ENCODE measurements at places on chromosomes 2 and 18.

DNA sequence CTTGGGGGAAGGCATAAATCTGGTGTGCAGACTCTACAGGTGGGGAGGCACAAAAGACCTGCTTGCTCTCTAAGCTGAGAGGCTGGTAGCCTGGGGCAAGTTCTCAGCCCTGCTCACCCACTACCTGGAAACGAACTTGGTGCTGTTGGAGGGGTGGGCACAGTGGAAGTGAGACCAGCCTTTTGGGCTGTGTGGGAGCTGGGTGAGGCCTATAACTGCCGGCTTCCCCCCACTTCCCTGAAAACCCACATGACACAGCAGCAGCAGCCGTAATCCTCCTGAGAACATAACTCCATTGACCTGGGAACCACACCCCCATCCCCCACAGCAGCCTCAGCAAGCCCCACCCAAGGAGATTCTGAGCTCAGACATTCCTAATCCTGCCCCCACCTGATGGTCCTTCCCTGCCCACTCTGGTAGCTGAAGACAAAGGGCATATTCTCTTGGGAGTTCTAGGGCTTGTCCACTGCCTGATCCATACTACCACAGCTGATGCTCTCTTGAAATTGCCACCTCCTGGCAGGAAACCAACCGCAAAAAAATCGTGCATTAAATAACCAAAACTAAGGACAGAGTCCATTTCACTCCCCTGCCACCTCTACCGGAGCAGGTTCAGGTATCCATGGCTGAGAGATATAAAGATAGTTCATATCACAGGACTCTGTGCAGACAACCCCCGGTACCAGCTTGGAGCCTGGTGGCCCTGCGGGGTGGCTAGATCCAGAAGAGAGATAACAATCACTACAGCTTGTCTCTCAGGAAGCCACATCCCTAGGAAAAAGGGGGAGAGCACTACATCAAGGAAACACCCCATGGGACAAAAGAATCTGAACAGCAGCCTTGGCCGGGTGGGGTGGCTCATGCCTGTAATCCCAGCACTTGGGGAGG, 178.1 kb downstream of the NDUFA10 start:
- DNase-seq, result no peak

- no peak for DNase-seq
Observed at GRCh38 chr2:85257359-85257969, 70.3 kb downstream of the TGOLN2 start.

GRCh38 chr18:421247-422155, 79.0 kb downstream of the COLEC12 start:
- DNase-seq, result no peak

- no peak for DNase-seq
Observed at GRCh38 chr2:103669531-103669930, 907.7 kb downstream of the TMEM182 start.

DNA sequence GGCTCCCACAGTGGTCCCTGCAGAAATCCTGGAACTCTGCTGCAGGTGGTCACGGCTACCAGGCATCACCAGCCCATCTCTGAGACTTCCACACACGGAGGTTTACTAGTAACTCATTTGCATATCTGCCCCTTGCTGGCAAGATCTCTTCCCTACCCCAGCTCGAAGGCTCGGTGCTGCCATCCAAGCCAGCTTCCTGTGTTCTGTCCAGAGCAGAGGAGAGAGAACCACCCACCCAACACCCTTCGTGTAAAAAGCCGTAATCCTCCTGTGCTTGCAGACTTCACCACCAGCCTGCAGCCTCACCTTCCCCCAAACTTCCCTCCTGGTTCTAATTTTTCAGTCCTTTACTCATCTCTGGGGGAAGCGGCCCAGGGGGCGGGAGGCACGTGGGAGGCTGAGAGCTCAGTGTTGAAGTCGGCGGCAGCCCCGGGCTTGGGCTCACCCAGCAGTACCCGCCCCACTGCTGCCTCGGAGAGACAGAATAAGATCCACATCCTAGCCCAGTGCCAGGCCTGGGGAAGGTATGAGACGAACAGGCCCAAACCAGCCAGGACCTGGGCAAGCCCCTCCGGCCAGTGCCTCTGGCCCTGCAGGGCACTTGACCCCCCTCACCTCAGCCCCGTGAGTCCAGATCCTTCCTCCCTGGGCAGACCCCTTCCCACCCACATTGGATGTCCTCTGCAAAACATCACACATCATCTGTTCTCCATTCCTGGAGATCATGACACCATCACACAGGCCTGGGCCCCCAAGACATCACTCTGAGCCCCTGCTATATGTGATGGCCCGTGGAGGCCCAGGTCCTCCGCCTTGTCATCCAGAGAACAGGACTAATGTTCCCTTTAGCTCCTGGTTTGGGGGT, 145.8 kb upstream of the ID2 start:
- DNase-seq, result no peak

DNA sequence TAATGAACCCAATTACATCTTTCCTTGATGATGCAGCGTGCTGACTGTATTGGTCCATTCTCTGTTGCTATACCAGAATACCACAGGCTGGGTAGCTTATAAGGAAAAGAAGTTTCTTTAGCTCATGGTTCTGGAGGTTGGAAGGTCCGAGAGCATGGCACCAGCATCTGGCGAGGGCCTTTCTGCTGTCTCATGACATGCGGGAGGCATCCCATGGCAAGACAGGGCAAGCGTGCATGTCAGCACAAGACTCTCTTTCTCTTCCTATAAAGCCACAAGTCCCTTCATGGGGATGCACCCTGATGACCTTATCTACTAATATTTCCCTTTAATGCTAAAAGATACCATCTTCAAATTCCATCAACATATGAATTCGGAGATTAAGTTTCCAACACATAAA, 122.8 kb upstream of the FHL2 start:
- DNase-seq, result no peak

DNA sequence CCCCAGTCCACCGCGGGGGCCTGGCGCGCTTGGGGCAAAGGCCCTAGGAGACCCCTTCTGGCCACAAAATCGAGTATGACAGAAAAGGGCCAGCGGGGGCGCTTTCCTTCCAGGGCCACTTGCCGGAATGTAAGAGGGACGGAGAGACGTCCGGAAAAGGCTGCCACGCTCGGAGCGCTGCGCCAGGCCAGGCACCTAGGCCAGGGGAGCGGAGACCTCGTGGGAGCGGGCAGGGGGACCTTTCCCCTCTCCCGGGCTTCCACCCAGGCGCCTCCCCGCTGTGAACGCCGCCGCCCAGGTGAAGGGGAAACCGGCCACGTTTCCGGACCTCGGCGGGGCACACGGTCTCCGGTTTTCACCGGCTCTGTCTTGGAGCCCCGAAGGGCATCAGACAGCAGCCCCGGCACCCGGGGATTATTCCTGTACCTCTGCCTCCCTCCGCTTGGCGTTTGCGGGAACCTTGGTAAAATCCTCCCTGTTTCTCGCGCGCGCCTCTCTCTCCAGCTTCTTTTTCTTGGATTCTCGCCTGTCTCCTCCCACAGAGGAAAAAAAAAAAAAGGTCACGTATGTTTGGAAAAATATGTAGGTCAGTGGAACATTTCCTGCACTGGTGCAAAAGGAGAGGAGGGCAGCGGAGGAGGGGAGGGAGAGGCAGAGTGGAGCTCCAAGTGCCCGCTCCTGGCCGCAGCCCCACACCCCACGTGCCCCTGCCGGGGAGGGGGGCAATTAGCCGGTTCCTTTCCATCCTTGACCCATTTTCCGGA, 1.2 kb upstream of the NPAS2 start:
- DNase-seq, result peak; percentile 80

- no peak for DNase-seq
Observed at GRCh38 chr2:239025951-239026461, 178.1 kb downstream of the TWIST2 start.

- DNase-seq, result no peak
Observed at GRCh38 chr18:59906203-59906602, 6.4 kb downstream of the PMAIP1 start.

DNA sequence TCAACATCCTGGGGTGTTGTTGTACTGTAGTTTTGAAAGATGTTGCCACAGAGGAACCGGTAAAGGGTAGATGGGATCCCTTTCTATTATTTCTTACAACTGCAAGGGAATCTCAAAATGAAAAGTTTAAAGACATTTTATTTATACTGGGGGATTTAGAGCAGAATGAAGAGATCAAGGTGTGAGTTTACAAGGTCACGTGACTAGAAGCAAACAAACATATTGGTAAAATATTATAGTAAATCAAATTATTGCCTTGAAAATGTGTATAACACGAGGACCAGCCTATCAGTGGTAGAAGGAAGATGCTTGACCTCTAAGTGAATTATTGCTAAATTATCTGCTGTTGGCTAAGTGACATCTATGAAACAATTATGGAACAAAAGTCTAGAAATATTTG, 97.2 kb downstream of the SMIM21 start:
- DNase-seq, result no peak

- no peak for DNase-seq
Observed at GRCh38 chr2:80361904-80362303, 57.4 kb upstream of the LRRTM1 start.

DNA sequence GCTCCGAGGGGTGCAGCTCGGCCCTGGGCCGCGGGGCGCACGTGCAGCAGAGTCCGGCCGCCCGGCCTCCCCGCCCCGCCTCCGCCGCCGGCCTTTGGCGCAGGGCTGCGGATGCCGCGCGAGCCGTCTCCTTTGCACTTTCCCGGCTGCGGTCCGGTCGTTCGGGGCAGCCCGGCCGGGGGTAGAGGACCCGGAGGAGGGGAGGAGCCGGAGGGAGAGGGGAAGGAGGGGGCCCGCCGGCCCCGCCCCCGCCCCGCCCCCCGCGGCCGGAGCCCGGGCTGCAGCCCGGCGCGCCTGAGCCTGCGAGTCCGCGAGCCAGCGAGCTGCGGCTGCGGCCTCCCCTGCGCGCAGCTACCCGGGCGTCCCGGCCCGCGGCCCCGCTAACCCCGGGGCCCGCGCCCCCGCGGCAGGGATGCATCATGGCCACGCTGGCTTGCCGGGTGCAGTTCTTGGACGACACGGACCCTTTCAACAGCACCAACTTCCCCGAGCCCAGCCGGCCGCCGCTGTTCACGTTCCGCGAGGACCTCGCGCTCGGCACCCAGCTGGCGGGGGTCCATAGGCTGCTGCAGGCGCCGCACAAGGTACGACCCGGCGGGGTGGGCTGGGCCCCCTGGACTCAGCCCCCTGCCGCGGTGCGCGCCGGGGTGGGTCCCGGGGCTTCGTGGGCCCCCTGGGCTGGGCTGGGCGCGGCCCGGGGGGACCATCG, at the start of gene FHOD3:
TSS of gene FHOD3 (plus strand) at position 297 of the 709 bp plus-strand sequence. CDS start at position 420, 123 bp downstream.
- peak; percentile 87 for DNase-seq

DNA sequence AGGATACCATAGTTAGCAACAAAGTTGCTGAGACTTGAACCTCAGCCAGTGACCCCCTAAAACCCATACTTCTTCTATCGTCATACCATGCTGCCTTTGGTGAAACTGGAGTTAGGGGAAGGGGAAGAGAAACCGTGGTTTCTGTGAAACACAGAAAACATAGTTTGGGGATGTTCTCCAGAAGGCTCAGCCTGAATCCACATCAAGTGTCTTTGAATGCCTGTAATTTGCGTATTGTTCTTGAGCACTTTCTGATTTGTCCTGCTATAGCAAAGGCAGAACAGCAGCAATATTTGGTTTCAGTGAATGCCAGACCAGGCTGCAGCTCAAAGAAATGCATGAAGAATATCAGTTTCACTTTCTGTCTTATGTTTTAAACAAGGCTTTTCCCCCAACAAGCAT, 258.7 kb downstream of the TTC32 start:
- no peak for DNase-seq

- no peak for DNase-seq
Observed at GRCh38 chr2:86020984-86021383, 84.7 kb downstream of the POLR1A start.

GRCh38 chr2:45681675-45682074, 30.2 kb downstream of the PRKCE start:
- no peak for DNase-seq

GRCh38 chr2:218271865-218272530, 1.7 kb downstream of the PNKD start:
- DNase-seq, result no peak

GRCh38 chr18:49041435-49042245, 90.9 kb upstream of the SMAD7 start:
- DNase-seq, result peak; percentile 82

GRCh38 chr2:133247631-133248030, 320.6 kb downstream of the NCKAP5 start:
- DNase-seq, result no peak

DNA sequence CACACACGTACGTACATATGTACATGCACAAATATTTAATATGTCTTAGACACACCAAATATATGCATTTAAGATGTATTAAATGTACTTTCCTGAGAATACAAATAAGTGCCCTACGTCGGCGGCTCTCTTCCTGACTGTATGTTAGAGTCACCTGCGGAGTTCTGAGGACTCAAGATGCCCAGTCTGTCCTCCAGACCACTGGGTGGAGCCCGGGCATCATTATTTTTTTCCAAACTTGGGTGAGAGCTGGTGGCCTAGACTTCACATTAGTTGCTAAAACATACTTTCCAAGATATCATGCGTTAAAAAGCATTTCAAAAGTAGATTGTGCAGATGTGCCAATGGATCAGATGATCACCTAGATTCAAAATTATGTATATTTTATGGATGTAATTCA, 2.9 kb downstream of the IL18R1 start:
- DNase-seq, result no peak

GRCh38 chr2:88247531-88247930, 77.4 kb downstream of the THNSL2 start:
- no peak for DNase-seq

GRCh38 chr18:832085-832681, 20.1 kb upstream of the YES1 start:
- peak; percentile 87 for DNase-seq

DNA sequence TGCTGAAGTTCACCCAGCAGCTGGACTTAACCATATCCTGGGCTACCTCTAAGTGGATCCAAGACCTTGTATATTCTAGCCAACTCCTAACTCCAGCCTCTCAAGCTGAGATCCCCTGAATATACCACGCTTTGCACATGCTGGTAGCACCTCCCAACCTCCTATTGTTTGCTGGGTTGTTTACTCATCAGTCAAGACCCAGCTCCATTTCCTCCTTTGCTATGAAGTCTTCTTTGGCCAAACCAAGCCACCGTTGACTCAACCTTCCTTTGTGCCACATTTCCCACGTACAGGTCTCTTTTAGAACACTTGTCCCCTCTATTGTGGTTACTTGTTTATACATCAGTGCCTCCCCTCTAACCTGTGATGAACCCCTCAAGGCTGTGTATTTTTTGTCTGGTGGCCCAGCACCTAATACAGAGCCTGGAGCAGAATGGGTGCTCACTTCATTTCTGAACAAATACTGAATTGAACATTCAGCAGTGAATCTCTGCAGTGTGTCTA, 267.8 kb upstream of the REV1 start:
- DNase-seq, result no peak

GRCh38 chr2:130769343-130769907, 14.1 kb downstream of the AMER3 start:
- no peak for DNase-seq

DNA sequence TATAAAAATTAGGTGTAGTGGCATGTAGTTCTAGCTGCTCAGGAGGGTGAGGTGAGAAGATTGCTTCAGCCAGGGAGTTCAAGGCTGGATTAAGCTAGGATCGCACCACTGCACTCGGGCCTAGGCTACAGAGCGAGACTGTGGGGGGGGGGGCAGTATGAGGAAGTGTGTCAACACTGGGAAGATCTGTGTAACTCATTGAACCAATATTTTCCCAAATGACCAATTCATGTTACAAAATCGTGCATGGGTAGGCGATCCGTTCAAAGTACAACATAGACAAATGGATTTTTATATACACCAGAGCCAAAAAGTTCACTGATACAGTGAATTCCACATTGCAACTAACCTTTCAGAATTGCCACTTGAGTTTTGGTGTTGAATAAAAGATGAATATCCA, 8.1 kb downstream of the SMAD4 start:
- DNase-seq, result no peak

- no peak for DNase-seq
Observed at GRCh38 chr18:78292618-78293380, 686.8 kb upstream of the SALL3 start.

- DNase-seq, result peak; percentile 55
Observed at GRCh38 chr2:149388120-149388816, 57.9 kb downstream of the LYPD6 start.
